ENCODE measurements at places on chromosomes 12 and 14.

DNA sequence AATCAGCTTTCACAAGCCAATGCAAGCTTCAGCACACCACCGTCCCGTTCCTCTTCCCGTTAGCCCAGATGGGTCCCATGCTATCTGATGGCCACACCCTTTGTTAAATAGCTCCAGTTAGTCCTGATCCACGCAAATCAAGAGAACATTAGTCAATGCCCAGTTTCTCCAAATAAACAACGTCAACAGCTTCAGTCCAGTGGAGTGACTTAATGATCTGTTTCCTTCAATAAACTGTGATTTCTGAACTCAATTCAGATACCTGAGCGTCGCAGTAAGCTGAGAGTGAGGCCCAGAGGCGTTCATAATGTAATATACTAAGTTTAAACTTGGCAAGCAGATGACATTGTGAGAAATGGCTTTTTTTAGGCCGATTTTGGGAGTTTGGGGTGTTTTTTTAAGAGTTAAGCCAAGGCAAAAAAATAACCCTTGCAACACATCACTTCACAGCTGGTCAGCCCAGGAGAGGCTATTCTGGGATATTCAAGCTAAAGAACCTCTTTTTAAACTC, 112.3 kb downstream of the ZFP36L1 start:
- peak; percentile 62 for DNase-seq

DNA sequence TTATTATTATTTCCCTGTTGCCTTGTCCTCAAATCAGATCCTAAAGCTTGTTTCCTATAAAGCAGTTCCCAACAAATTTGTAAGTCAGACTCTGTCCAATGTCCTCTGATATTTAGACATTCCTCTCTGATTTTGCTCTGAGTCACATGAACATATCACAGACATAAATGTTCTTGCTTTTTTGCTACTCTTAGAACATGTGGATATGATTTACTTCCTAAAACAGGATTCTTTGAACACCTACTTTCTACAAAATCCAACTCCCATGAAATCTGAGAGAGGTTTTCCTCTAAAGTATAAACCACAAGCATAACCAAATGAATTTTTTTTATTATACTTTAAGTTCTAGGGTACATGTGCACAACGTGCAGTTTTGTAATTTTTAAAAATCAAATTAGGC, 181.3 kb upstream of the SLC38A2 start:
- no peak for DNase-seq

DNA sequence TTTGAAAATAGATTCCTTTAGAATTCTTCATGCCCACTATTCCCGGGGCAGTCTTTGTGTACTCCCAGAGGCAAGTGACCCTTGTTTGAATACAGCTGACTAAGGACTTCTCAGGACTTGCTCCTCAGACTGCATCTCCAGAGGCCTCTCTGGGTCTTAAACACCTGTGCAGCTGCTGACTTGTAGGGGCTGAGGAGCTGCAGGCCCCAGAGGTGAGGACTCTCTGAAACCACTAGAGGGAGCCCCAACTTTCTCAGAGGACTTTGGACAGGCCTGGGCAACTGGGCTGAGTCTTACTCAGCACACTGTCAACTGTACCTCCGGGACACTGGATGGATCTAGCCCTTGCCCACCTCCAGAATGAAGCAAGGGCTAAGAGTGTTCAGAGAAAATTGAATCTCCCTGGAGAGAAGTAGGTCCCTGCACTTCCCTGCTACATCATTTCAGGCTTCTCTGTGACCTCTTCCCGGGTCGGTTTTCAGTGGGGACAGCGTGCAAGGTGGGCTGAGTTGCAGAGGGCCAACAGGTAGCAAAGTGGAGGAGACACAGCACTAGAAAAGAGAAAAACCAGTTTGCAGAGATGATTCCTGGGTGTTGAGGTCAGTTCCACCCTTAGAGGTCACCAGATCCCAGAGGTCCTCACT, 164.6 kb downstream of the TMEM117 start:
- DNase-seq, result peak; percentile 67

- DNase-seq, result no peak
Measured at GRCh38 chr12:129901254-129901653, 2.6 kb downstream of the TMEM132D start.

GRCh38 chr14:82911930-82912329, 1378.3 kb upstream of the SEL1L start:
- no peak for DNase-seq

- DNase-seq, result no peak
Measured at GRCh38 chr14:24639270-24639669, 5.3 kb upstream of the GZMB start.
